AG09309 (cell line): ENCODE measurements at places on chromosomes 3 and 15.

DNA sequence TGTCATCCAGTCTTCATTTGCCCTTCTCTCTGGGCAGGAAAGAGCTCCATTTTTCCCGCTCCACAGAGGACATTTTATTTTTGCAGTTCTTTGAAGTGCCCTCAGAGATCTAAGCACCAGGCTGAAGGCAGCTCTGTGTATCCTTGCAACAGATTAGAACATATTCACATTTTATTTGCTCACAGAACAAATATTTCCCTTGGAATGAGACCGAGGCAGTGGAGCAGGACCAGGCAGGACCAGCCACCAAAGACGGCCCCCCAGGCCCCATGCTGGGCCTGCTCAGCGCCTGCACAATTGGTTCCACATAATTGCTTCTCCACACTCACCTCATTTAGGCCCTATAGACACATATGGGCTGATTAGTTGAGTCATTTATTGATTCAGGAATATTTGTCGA lies 15.7 kb upstream of the ETV5 start:
- DNase-seq: no peak

DNA sequence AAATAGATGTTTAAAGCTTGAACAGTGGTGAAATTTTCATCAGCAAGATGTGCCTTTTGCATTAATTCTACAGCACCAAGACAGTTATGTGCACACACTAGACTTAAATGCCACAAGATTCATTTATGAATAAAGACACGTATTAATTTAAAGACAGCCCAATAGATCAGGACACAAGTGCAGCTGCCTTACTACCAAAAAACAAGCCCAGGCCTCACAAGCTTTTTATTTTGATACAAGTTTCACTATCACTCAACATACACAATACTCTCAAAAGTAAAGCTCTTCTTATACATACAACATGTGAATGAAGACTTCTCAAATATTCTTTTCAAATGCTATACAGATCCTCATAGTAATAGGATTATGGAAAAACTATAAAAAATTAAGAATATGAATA lies 2.4 kb downstream of the ACAP2 start:
- DNase-seq: no peak

- peak; percentile 11 for DNase-seq
Measured at GRCh38 chr15:70101459-70102113, 3.9 kb upstream of the TLE3 start.

GRCh38 chr3:48990636-48991469 lies 812 bp downstream of the P4HTM start:
- DNase-seq: no peak

- no peak for DNase-seq
Measured at GRCh38 chr3:63974451-63974850, 48.8 kb downstream of the PSMD6 start.

- DNase-seq: no peak
Measured at GRCh38 chr3:151419806-151420205, 35.3 kb upstream of the P2RY12 start.
